H4 (cell line): ENCODE measurements at places on chromosomes 2 and 18.
A peak's percentile ranks its signal among the peaks of the same experiment; 100 is the strongest.

DNA sequence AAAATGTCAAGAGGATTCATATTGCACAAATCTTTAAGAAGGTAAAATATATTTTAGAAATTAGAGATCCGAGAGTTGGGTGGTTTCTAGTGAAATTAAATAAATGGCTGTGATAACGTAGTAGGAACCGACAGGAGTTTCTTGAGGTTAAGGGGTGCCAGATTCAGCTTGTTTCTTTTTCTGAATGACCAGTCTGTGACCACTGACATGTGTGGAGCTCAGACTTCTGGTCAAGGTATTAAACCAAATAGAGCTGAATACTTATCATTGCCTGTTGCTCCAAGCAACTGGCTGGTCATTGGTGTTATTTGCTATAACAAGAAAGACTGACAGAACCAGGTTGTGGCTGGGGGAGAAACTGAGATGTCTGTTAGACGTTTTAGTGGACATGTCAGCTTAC, 408.2 kb upstream of the HS6ST1 start:
- DNase-seq = no peak

DNA sequence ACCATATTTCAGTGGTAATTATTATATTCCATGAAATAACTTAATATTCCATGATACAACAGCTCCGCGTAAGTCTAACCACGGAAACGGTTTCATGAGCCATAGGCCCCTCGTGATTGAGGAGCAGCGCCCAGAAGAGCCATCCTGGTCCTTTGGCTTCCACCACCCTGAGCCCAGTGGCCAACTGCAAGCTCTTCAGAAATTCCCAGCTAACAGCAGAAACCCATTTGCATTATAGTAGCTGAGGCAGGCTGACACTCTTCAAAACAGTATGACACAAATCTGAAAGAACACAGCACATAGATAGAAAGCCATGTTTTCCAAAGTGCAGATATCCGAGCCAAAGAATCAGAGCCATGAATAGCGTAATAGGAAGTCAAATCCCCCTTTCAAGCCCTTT, 120.9 kb upstream of the NFATC1 start:
- DNase-seq = no peak

GRCh38 chr2:119066272-119066804, 92.2 kb downstream of the C1QL2 start:
- no peak for DNase-seq

DNA sequence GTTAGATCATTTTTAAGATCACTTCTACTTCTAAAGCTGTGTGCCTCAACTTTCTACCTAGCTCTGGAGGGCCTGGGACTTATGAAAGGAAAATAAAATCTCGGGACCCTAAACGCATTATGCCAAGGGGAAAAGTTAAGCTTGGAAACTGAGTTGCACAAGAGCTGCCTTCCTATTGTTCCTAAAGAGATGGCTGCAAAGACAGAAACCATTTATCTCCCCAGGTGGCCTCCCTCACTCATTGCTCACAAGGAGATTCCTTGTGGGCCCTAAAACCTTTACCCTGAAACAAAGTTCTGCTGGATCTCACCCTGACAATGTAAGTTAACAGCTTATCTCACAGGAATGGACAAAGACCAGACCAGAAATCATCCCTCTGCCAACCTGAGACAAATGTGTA, 26.8 kb downstream of the TUBB6 start:
- no peak for DNase-seq

- peak; percentile 35 for DNase-seq
Measured at GRCh38 chr2:64750001-64750816, 96.5 kb upstream of the SERTAD2 start.

DNA sequence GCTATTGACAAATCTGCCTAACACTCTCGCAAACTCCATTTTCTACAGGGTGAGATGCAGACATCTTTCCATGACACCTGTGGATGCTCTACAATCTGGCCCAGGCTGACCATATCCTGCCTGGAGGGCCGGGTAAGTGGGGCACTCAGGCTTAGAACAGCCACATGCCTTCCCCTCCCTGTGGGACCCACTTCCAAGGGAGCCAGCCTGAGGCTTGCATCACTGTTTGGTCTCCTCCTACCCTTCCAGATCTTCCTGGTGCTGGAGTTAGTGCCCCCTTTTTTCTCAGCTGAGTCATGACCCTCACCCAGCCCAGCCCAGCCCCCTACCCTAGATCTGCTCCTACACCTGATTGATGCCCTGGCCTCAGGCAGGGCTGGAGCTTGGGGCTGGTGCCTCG, 150.2 kb upstream of the MSH6 start:
- DNase-seq = no peak

GRCh38 chr2:152513681-152514080, 178.7 kb downstream of the FMNL2 start:
- DNase-seq = no peak
